ENCODE measurements at places on chromosomes 13 and 19.

GRCh38 chr19:7965259-7965841 lies 21.9 kb upstream of the TIMM44 start:
- no peak for DNase-seq

DNA sequence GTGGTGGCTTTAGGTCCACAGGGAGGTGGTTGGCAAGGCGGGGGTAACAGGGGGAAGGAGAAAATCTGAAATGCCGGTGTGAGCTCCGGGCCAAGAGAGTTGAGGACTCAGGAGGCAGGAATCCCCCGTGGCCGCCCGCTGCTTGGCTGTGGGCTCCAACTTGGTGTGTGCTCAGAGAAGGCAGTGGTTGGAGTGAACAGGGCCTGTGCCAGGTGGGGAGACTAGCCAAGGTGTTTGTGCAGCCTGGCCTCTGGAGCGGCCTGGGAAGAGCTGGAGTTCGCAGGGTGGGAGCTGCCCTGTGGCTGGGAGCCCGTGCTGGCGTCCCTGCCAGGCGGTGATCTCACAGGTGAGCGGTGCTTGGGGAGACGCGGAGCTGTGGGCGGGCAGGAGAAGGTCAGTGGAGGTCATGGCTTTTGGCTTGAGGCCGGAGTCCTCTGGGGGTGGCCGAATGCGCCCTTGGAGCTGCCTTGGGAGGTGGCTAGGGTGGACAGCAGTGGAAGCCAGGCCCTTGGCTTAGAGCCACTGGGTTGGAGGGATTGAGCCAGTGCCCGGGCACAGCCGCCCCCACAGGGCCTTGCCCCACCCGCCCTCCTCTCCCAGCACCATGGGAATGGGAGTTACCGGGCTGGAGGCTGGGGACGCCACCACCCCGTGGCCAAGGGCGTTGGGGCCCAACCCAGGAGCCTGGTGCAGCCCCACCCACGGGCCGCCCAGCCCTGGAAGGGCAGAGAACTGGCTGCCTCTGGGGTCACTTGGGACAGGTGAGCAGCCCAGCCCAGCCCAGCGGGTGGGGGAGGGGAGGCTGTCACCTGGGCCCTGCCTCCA lies 7.1 kb upstream of the CIRBP start:
- DNase-seq = no peak

- no peak for DNase-seq
These were observed 15.1 kb downstream of the PLK5 start for GRCh38 chr19:1538978-1539377.

- no peak for DNase-seq
These were observed 121.6 kb upstream of the SPATA13 start for GRCh38 chr13:24038841-24039330.

- no peak for DNase-seq
These were observed 275.3 kb downstream of the COG6 start for GRCh38 chr13:39930544-39931444.

- DNase-seq = no peak
These were observed 838 bp downstream of the PPP2R1A start for GRCh38 chr19:52190487-52191293.

DNA sequence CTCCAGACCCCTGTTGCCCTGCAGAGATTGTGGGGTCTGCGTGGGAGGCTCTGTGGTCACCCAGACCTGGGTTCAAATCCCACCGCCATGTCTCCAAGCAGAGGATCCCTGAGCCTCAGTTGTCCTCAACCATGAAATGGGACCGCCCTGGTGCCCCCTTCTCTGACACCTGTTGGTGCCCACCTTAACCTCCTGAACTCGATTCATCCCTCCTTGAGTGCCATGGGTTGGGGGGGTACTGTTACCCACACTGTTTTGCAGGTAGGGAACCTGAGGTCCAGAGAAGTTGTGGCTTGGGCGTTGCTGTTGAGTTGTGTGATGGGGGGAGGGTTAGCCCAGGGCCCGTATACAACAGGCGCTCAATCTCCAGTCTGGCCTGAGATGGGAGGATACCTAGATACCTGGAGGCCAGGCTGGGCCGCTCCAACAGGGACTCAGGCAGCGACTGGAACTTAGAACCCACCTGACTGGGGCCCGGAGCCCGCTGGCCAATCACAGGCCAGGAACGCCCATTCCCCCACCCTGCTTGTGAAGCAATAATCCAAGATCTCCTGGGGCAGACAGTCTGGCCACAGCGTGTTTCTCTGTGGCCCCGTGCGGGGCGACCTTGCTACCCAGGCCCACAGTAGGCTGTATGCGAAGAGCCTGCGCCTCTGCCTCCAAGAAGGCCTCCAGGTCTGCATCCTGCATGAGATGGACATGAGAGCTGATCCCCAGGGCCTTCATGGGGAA lies 2.8 kb downstream of the ARID3A start:
- DNase-seq = no peak

DNA sequence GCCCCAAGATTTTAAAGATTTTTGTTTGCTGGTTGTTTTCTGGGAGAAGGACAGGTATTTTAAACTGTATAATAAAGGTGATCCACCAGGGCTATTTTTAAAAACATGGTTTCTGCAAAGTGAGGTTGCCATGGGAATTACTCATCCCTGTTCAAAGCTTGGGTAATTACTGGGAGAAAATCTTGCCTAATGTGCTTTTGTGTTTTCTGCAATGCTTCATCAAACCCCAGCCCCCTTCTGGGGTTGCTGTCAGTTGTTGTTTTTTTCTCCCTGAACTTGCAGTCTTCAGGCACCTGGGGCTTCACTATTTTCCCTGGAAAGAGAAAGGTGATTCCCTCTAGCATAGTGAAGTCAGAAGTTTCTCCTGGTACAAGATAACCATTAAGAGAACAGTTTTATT lies 277.2 kb downstream of the NALCN start:
- DNase-seq = no peak

DNA sequence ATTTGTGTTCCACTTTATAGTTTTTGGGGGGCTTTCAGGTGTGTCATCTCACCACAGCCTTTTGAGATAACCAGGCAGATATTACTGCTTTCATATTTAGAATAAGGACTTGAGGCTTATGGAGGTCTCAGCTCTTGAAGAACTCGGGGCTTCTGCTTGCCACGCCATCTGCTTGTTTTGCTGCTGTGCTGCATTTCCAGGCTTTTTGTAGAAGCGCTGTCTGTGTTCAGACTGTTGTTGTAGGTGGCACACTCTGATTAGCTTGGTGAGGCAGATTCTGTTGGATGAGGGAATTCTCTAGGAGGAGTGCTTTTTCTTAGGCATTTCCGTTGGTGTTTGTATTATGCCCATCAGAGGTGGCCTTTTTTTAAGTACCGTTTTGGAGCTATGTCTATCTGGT lies 57.2 kb downstream of the WASF3 start:
- DNase-seq = no peak

DNA sequence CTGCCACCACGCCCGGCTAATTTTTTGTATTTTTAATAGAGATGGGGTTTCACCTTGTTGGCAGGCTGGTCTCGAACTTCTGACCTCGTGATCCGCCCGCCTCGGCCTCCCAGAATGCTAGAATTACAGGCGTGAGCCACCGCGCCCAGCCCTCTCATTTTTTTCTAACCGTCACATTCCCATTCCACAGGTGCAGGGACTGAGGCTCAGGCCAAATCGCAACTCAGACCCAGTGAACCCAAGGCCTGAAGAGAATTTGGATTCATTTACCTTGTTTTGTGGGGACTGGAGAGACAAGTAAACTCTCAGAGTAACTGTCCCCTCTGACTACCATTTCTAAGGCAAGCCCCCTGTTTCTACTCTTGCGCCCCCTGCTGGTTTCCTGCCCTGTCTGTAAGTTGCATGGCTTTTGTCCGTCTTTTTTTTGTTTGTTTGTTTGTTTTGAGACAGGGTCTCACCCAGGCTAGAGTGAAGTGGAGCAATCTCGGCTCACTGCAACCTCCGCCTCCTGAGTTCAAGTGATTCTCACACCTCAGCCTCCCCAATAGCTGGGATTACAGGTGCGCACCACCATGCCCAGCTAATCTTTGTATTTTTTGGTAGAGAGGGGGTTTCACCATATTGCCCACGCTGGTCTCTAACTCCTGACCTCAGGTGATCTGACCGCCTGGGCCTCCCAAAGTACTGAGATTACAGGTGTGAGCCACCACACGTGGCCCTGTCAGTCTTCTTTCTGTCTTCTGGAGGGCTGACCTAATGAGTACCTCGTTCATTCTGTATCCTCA lies 2.3 kb upstream of the STRN4 start:
- DNase-seq = peak; percentile 51

GRCh38 chr13:31286930-31287329 lies 87.2 kb downstream of the B3GLCT start:
- DNase-seq = no peak

DNA sequence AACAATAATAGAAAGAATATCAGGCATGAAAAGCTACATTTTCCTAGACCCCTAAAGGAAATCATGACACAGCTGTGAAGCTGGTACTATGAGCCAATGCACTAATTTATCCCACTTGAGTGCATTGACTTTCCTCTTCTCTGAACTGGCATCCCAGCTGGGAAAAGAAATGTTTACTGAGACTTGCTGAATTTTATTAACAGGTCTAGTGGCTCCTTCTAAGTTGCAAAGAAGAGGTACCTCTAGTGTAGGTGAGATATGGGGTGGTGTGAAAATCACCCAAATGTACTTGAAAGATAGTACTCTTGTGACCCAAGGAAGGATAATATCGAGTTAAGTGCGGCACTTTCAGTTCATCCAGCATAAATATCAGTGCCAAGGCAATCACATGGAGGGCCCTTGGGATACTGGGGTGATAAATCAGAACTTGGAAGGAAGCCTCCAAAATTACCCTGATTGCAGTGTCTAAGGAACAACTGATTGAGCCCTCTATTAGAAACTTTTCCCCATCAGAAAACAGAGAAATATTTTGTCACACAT lies 369.2 kb downstream of the PCDH9 start:
- no peak for DNase-seq

DNA sequence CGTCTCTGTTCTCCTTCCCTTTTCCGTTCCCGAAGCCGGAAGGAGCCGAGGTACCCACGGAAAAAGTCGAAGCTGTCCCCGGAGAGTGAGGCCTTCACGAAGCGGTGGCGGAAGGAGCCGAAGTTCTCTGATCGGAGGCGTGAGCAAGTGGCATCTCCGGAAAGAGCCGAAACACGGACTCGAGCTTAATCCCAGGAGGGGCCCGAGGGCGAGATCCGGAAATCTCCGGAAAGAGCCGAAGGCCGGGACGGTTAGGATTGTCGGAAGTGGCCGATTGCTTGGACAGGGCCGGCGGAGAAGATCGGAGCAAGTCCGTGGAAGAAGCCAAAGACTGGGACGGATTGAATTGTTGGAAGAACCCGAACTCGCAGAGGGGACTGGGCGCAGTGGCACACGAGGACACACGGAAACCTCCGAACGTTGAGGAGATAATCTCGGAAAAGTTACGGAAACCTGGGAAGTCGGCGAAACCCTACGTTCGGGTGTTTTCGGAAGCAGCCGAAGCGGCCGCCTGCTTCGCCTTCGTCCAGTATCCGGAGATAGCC lies 440 bp upstream of the U2AF2 start:
- DNase-seq = peak; percentile 100

DNA sequence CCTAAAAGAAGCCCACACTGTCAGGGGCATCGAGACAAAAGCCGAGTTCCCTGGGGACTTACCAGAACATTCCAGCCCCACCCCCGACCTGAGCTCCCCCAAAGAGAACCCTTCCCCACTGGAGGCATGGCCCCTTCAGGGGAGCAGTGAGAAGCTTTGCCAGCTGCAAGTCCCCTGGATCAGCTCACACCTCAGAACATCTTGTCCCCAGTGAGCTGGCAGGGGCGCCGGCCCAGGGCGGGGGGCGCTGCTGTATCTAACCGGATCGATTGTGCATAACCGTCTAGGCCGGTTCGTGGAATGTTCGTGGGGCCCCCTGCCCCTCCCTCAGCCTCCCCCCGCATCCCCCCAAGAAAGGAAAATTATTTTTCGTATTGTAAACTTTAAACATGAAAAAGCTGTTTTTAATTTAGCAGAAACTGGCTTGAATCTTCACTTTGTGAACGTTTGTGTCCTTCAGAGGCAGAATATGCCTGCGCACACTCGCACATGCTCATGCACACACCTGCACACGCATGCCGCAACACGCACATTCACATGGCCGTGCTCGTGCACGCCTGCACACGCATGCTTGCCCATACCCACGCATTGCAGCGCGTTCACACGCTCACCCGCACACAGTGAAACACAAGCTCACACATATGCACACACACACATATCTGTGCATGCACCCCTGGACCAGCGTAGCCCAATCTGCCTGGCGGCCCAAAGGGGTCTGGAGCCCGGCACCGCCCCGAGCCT lies 12.0 kb upstream of the CRTC1 start:
- DNase-seq = no peak

DNA sequence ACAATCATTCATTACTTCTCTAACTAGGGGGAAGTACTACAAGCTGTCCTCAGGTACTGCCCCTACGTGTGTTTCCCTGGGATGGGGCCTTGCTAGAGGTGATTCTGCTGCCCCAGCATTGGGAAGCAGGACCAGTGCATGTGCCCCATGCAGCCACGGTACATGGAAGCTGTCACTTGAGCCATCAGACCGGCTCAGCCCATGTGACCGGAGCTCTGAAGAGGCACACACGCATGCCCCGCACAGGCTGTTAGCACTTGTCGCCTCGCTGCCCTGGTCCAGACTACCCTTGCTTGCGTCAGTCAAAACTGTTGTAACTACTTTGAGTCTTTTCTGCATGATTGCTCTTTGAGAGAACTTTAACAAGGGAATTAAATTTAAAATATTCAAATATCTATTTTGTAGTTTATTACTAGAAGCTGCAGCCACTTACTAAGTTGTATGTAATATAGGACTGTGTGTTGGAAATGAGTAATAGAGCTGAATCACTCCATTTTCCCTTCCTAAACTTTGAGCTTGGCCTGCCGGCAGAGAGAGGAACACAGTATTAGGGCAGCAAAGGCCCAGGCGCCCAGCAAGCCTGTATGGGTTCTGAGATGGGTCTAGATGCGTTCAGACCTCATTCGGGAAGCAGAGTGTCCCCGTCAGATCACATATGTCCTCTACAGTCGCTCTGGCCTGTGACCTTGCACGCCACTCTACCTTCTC lies 42.2 kb downstream of the DHRS12 start:
- DNase-seq = no peak

- DNase-seq = no peak
These were observed 1770.0 kb downstream of the PCDH9 start for GRCh38 chr13:65460136-65460535.

DNA sequence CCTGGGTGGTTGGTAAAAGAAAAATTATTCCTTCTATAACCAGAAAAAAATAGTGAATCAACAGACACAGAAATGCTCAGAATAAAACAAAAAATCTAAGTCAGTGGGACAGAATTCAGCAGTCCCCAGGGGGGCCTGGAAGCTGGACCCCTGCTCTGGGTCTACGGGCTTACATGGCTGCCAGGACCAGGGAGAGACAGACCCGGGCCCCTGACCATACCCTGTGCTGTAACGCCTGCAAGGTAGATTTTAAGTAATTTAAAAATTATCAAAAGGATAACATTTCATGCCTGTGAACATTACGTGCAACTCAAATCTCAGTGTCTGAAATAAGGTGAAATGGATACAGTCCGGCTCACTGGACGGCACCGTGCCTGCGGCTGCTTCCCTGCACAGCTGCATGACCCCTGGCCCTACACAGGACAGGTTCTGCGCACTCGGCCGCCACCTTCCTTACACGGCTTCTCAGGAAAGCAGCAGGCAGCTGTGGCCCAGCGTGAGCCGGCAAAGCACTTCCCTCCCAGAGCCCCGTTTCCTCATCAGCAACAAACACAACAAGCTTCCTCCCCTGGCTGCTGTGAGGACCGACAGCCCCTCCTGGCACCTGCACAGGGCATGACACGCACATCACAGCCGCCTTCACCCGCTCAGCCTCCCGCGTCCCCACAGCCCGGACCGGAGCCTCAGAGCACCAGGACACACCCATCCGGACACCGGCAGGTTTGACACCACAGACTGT lies 22.2 kb downstream of the RASA3 start:
- DNase-seq = no peak

GRCh38 chr19:49843265-49843664 lies 7.7 kb upstream of the PTOV1 start:
- no peak for DNase-seq

GRCh38 chr19:57263244-57263741 lies 17.0 kb upstream of the ZNF460 start:
- DNase-seq = no peak
